ENCODE measurements at places on chromosomes 3 and 15.

DNA sequence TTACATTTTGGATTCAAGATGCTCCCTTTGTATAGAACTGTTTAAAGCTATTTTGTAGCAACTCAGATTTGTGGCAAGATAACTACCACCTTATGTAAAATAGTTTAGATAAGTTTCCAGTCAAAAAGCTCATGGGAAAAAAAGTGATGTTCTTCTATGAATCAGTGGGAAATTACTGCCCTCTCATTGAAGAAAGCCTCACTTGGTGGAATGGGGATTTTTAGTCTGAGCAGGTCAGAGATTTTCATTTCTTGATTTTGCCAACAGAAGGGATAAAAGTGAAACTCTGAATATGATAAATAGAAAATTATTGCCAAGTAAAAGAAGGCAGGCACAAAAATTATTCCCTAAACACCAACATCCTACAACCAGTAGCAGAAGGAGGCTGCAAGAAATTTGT, 25.8 kb upstream of the CSTA start:
- no peaks in the 10 kb centered on the region for H3K4me1 ChIP-seq
- no peak overlapping the region for H3K27ac ChIP-seq
- H3K36me3 ChIP-seq = no peaks in the 10 kb centered on the region
- no peak overlapping the region for H3K4me3 ChIP-seq
- DNase-seq = no peak
- no peaks in the 10 kb centered on the region for H3K27me3 ChIP-seq

- H3K27me3 ChIP-seq = no peaks in the 10 kb centered on the region
- no peaks in the 10 kb centered on the region for H3K4me1 ChIP-seq
- no peak overlapping the region for H3K27ac ChIP-seq
- no peak for DNase-seq
Observed at GRCh38 chr15:100987143-100987542, 68.0 kb downstream of the LRRK1 start.

DNA sequence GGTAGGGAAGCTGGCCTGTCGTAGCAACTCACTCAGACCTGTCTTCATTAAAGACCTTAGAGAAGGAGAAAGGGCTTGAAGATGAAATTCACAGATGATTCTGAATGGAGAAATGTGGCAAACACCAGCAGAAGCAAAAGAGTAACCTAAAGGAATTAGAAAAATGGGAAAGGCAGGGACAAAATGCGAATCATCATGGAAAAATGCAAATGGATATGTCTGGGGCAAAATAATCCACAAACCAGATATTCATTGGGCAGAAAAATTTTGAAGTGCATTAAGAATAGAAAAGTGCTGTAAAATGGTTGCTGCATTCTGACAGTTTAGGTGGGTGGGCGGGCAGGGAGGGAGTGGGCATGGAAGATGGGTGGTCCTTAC, 156.9 kb upstream of the RASGRP1 start:
- no peak overlapping the region for H3K27ac ChIP-seq
- no peak overlapping the region for H3K4me3 ChIP-seq
- no peak for DNase-seq

GRCh38 chr15:64911311-64912186, at the start of gene ANKDD1A:
Gene ANKDD1A (plus strand): TSS chr15:64911902. CDS start chr15:64911931, 29 bp downstream.
- DNase-seq = peak; percentile 90
- peaks cover 14% of the 10 kb centered on the region for H3K27me3 ChIP-seq
- H3K4me3 ChIP-seq = peak within 1 kb of the TSS; percentile 68
- H3K36me3 ChIP-seq = no peaks in the 10 kb centered on the region

DNA sequence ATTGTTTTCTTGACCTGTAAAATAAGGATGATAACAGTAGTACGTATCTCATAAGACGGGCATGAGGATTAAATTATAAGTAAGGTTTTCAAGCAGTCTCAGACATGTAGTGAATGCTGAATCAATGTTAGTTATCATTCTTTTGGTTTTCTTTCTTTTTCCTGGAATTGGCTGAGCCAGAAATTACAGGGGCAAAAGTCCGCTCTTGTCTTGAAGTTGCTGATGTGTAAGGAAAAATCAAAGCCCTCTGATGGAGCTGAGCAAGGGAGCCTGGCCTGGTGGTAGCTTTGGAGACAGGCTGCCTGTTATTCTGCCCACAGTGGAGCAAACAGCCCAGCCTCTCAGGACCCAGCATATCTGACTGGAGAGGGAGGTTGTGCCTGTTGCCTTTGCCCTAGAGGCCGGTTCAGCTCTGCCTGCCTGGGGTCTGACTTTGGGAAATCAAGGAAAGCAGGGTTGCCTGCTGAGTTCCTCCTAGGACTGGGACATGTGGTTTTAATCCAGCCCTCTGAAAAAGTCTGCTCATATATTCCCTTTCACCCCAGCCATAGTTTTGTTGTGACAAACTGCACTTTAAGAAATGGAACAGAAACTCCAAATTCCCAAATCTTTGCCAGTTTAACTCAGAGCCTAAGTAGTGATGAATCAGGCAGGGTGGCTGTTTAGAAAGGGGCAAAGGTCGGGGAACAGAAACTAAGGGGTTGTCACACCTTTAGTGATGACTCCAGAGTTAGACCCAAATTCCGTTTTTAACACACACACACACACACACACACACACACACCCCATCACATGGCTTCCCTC, 40.1 kb downstream of the GASK1A start:
- no peaks in the 10 kb centered on the region for H3K4me1 ChIP-seq
- H3K27me3 ChIP-seq = no peaks in the 10 kb centered on the region
- no peaks in the 10 kb centered on the region for H3K36me3 ChIP-seq
- no peak for DNase-seq
- H3K27ac ChIP-seq = no peak overlapping the region

DNA sequence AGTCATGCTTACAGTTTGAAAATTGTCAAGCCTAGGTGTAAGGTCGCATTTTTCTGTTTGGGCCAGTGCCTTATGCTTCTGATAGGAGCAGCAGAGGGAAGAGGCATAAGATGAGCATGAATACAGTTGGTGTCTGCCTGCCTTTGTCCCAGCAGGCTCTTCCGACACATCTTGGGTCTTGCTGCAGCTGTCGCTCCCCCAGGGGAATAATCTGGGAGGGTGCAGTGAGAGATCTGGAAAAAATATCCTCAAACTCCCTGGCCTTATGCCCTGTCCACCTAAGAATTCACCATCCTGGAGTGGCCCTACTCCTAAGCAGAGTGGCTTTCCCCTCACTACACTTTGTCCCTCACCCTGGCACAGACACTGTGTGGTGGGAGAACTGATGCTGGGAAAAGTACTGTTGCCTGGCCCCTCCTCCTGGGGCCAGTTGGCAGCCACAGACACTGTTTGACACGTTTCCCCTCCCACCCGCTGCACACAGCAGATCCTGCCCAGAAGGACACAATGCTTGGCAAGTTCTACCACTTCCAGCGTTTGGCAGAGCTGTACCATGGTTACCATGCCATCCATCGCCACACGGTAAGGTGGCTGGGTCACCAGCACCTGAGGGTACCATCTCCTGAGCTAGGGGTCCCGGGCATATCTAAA, 21.1 kb upstream of the RHO start:
- no peak for DNase-seq
- H3K4me1 ChIP-seq = no peaks in the 10 kb centered on the region
- no peak overlapping the region for H3K4me3 ChIP-seq
- H3K27ac ChIP-seq = no peak overlapping the region
- no peaks in the 10 kb centered on the region for H3K27me3 ChIP-seq
